Naive thymus-derived CD8-positive, alpha-beta T cell (primary cell): ENCODE measurements at places on chromosomes 3 and 15. TPM values are rescaled to one million over a fixed set of nuclear protein-coding genes. Genes with fewer than 3 reads are reported as not detected.

DNA sequence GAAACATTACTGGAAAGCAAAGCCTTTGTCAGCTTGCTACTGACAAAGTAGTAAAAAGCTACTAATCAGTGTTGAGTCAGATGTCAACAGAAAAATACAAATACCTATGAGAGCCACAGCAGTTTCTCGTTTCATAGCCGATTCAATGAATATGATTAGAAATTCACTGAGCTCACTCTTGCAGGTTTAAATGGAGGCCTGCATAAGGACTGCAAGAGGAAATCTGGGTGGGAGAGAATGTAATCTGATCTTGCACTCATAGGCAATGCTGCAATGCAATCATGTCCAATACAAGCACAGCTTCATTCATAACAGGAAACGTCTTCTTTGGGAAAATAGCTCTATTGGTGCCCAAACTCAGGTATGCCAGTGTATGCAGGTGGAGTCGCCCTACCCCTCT, 608.8 kb downstream of the ROBO2 start:
- no peak overlapping the region for H3K27ac ChIP-seq
- no peak for DNase-seq
- H3K4me1 ChIP-seq = no peaks in the 10 kb centered on the region
- no peak overlapping the region for H3K4me3 ChIP-seq
- no peaks in the 10 kb centered on the region for H3K27me3 ChIP-seq
- H3K36me3 ChIP-seq = no peaks in the 10 kb centered on the region

- peak overlapping the region; percentile 95 for H3K4me3 ChIP-seq
- H3K4me1 ChIP-seq = peaks cover 57% of the 10 kb centered on the region
- H3K27ac ChIP-seq = peak overlapping the region; percentile 98
Measured at GRCh38 chr15:74616996-74617395, 1.4 kb downstream of the CLK3 start.

GRCh38 chr3:65927576-65927975, 111.1 kb downstream of the MAGI1 start:
- no peak for DNase-seq
- H3K4me3 ChIP-seq = no peak overlapping the region
- no peaks in the 10 kb centered on the region for H3K36me3 ChIP-seq
- peaks cover 1% of the 10 kb centered on the region for H3K27me3 ChIP-seq
- H3K27ac ChIP-seq = no peak overlapping the region

- H3K4me3 ChIP-seq = no peak overlapping the region
- peaks cover 74% of the 10 kb centered on the region for H3K36me3 ChIP-seq
- H3K4me1 ChIP-seq = peaks cover 14% of the 10 kb centered on the region
- no peak for DNase-seq
- no peaks in the 10 kb centered on the region for H3K27me3 ChIP-seq
Measured at GRCh38 chr3:149833241-149833640, 20.2 kb downstream of the RNF13 start.

GRCh38 chr3:157087780-157088600, 72.0 kb downstream of the CCNL1 start:
- no peak for DNase-seq
- peaks cover 32% of the 10 kb centered on the region for H3K4me1 ChIP-seq
- H3K4me3 ChIP-seq = peak overlapping the region; percentile 92
- peak overlapping the region; percentile 96 for H3K27ac ChIP-seq

The CCDC33 gene
- total RNA-seq = not detected
